ENCODE measurements at places on chromosomes 13 and 19.

DNA sequence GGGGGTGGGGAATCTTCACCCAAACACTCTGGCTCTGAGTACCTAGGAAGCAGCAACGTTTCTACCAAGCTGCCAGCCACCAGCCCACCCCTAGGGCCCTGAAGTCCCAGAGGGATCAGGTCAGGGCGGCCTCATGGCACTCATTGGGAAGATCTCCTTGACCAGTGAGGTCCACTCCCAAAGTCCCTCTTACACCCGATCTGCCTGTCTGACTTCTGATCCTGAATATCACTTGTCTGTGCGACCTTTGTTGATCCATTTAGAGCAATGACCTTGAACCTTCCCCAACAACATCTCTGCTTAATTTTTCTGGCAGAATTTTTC, 2.1 kb upstream of the GNA15 start:
- DNase-seq = no peak

- DNase-seq = no peak
These were observed 2.8 kb downstream of the ACP5 start for GRCh38 chr19:11574689-11575088.

DNA sequence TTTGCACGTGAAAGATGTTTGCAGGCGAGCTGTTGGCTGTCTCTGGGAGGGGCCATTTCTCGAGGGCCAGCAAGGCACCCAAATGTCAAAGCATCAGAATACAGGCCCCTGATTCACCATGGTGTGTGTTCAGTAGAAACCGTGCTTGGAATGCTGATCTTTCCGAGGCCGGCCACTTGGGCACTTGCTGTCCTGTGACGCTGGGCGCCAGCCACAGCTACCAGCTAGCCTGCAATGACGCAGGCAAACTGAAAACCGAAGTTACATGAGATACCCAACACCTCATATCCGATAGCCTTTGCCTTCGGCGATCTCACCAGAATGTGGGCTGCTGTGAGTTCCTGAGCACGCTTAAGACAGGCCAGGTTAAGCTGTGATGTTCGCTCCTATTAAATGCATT, 12.0 kb downstream of the THOP1 start:
- no peak for DNase-seq

DNA sequence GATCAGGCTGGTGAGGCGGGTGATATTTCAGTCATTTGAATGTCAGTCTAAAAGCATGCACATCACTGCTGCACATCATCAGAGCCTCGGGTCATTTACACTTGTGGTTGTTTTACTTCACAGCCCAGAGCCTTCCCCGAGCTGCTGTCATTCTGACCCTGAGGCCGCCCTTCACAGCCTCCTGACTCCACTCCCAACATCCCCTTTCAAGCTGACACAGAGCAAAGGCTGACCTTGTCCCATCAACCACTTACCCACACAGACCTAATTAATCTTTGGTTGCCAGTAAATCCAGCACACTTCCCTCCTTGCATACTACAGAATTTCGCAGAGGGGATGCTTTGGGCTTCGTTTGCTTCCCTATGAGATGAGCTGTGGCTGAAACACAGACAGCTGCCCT, 528.1 kb downstream of the DIAPH3 start:
- DNase-seq = peak; percentile 69

DNA sequence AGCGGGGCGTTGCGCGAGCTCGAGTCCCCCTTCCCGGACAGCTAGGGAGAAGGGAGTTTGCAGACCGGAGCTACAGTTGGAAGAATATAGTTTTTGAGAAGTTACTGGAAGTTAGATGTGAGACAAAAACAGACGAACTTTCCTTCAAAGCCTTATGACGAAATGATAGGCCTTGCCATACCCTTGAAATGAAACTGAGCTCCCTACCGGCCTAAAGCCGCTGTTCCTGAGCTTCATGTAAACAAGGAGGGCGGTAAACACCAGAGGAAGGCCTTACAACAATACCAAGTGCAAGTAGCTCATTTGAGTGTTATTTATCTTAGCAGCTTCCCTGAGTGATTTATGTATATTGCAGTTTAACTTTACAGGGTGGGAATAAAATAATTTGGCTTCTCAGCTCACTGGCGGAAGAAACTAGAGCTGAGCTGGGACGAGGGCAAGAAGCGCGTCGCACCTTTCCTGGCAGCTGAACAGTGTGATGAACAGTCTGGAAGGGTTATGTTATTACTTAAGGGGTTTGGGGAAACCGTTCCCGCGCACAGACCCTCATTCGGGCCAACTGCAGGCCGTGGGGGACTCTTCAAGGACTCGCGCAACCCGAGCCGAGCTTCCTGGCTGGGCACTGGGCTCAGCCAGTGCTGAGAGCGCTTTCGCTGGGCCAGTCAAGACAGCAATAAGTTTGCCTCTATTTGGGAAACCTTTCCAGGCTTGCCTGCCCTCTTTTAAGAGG, 111.2 kb downstream of the KCNRG start:
- no peak for DNase-seq

GRCh38 chr13:110421696-110422385, 114.8 kb downstream of the COL4A2 start:
- DNase-seq = no peak

DNA sequence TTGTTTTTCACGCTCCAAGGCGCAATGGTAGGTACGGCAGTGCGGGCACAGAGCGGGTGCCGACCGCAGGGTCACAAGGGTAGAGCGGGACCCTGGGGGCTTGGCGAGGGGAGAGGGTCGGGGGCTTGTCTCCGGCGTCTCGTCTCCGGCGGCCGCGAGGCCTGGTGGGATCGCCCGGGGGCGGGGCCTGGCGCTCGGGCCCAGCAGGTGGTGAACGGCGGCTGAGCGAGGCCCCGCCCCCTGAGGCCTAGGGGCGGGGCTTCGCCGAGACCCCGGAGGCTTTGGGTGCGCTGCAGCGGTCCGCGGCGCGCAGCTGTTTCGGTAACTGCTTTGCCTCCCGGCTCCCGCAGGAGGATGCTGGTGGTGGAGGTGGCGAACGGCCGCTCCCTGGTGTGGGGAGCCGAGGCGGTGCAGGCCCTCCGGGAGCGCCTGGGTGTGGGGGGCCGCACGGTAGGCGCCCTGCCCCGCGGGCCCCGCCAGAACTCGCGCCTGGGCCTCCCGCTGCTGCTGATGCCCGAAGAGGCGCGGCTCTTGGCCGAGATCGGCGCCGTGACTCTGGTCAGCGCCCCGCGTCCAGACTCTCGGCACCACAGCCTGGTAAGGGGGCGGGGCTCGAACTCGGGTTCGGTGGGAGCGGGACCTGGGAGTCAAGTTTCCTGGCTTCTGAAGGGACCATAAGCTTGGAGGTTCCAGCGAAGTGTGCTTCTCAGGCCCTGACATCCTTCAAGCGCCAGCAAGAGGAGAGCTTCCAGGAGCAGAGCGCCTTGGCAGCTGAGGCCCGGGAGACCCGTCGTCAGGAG, at the start of gene TSEN34:
TSS of gene TSEN34 (plus strand) at position 298 of the 800 bp plus-strand sequence. CDS start at position 355, 57 bp downstream.
- DNase-seq = peak; percentile 92

- no peak for DNase-seq
These were observed 75.3 kb upstream of the CACNA1A start for GRCh38 chr19:13581576-13581975.

DNA sequence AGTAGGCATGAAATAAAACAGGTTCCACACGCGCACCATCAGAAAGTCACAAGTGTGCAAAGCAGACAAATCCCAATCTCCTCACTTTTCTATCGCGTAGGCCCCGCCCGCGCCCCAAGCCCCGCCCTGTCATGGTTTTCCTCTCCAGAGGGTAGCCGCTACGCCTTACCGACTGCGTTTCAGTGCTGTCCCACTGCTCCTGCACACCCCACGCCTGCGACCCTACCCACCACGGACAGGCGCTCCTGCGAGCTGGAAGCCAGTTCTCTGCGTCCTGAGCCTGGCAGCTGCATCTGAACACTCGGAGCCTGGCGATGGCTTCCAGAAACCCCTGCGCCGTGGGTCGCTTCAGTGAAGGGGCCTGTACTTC, 379 bp upstream of the ZNF470 start:
- DNase-seq = no peak

DNA sequence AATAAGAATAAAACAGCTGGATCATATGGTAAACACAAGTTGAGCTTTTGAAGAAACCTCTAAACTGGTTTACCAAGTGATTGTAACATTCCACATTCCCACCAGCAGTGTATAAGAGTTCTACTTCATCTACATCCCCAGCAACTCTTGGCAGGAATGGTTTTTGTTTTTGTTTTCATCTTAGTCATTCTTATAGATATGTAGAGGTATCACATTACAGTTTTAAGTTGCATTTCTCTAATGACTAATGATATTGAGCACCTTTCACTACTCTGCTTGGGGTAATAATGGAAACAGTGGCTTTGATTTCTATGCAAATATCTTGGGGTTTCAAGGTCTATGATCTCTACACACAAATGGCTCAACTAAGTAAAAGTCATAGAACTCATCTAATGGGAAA, 614.5 kb downstream of the TBC1D4 start:
- no peak for DNase-seq

DNA sequence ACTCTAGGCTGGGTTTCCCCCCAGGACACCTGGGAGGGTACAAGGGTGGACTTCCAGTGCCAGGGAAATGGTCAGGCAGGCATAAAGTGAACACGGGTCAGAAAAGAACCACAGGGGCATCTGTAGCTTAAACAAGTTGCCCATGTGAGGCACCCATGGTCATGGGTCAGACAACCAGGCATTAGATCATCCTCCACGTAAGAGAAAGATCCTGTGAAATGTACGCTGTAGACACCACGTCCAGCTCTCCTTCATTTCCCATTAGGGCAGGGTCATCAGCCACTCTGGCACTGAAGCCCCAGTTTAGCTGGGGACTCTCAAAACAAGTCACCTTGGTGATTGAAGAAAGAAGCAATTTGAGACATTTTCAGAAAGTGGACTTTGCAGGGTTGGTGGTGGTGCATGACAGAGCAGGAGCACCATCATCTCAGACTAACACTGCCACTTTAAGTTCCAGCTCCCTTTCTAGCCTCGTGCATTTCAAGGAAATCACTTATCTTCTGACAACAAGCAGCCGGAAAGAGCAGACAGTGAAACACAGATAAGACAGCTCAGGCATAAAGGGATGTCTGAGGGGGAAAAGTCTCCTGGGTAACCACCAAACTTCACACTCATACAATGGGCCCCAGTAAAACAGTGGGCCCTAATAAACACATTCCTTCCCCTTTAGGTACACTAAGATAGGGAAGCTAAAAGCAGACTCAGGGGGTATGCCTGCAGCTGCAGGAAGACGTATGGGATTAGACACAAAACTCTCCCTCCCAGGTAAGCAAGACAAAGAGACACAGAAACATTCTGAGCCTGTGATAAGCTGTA, 16.1 kb upstream of the SIGLEC6 start:
- DNase-seq = no peak

DNA sequence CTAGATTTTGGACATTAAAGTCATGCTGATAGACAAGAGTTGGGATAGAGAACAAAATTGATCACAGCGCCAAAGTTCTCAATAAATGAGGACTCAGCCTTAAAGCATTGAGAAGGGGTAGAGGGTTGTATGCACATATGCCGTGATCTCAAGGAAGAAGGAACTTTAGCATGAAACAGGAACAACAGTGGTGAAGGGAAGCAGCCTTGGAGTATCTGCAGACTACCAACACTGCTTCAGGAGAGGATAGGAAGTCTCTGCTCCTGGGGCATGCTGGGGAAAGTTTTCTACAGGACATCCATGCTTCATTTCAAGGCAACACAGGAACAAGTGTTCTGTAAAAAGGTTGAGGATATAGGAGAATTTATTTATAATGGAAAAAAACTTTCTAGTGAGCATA, 111.9 kb upstream of the MLNR start:
- DNase-seq = no peak
